ENCODE measurements at places on chromosomes 2 and 18.

DNA sequence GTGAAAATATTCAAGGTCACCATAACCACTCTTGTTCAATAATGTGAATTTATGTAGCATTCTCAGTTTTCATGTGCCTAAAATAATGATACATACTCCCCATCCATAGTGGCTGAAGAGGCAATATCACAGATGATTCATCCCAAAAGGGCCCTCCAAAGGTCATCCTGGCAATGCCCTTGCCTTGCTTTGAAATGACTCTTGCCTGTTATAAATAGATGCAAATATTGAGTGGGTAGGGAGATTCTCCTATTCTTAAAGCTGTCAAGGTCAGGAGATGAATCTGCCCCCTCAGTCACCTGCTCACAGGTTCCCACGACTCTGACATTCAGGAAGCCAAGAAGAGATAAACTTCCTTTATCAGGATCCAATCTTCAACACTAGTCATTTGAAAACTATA lies 490.5 kb downstream of the TNS1 start:
- no peak for DNase-seq

- no peak for DNase-seq
Observed at GRCh38 chr2:58427572-58428095, 186.5 kb upstream of the FANCL start.

- no peak for DNase-seq
Observed at GRCh38 chr2:127225186-127225960, 5.3 kb upstream of the CYP27C1 start.

DNA sequence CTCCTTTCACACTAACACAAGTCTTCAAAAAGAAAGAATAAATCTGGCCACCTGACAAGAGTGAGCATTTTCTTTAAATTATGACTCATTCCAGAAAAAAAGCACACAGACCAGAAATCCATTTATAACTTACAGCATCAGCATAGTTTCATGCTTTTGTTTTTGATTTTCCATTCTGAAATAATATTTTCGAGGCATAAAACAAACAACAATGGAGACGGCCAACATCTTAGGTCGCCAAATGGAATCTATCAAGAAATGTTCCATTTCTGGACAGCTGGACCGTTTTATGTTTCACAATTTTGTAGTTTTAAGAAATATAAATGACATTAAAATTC lies 165.4 kb upstream of the ZFP36L2 start:
- no peak for DNase-seq

DNA sequence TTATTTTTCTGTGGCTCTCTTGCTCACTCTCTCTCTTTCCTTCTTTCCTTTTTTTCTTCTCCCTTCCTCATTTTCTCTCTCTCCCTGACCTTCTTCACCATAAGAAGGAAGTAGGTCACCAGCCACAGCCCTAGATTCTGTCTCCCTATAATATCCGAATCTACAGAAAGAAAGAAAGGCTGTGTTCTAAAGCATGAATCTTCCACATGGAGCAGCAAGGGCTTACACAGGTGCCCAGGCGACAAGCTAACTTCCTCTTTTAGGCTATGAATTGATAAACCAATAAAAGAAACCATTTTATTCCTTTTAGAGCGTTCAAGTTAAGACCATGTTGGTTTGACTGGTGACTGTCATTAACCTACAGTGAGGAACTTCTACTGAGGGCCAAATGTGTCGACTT lies 49.3 kb downstream of the CACNB4 start:
- DNase-seq = no peak

DNA sequence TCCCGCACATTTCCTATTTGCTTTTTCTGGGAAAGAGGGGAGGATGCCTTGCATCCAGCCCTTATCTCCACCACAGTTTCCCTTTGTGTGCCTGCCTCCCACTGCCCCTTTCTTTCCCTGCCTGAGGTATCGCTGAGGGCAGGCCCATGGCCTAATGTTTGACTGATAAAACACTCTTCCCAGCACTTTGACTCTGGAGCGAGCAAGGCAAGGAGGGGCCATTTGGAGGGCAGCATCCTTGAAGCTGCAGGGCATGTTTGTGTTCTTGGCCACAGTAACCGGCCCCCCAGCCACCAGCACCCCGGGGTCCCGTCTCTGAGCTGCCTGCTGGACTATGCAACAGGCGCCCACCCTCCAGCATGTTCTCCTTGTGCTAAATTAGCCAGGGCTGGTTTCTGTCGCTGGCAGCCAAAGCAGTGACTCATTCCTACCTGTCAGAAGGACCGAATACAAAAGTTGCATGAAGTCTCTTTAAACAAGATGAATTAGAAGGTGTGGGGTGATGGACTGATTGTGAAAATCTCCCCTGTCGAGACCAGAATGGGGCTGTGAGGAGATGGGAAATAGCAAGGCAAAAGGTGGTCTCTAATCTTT lies 50.7 kb downstream of the BCL2L11 start:
- DNase-seq = no peak

DNA sequence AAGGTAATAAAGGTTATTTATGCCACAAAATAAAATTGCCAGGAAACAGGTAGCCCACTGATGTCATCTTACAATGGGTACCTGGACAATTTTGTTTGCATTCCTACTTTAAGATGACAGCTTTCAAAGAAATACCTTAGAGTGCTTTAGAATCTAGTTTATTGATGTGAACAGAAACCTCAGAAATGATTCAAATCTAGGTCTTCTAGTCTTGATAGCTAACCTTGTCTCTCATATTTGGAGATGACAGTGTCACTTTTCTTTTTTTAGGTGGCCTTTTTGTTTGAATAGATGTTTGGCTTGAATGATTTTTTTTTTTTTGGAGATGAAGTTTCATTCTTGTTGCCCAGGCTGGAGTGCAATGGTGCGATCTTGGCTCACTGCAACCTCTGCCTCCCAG lies 69.1 kb downstream of the PIK3C3 start:
- DNase-seq = no peak

GRCh38 chr2:45068571-45069140 lies 59.4 kb upstream of the SIX2 start:
- no peak for DNase-seq

DNA sequence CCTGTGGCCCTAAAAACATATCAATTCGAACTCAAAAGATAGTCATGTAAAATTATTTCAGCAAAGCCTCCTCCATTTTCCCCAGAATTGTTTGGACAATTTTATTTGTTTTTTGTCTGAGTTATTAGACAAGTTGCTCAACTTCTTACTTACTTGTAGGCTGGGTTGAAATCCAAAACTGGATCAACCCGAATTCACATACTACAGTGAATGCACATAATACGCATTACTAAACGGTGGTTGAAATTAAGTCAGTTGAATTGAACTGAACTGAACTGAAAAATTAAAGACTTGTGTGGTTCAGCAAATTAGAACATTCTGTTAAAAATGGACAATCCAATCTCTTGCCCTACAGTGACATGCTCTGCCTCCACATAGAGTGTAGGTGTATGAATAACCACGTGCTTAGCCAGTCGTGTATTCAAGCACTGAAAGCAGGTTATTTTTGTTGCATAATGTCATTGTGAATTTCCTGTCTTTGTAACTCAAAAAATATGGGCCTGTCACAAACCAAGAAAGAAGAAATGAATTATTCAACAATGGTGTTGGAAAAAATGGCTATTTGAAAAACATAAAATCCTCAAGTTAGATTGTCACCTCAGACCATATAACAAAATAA lies 441.0 kb downstream of the TXNL1 start:
- DNase-seq = no peak

DNA sequence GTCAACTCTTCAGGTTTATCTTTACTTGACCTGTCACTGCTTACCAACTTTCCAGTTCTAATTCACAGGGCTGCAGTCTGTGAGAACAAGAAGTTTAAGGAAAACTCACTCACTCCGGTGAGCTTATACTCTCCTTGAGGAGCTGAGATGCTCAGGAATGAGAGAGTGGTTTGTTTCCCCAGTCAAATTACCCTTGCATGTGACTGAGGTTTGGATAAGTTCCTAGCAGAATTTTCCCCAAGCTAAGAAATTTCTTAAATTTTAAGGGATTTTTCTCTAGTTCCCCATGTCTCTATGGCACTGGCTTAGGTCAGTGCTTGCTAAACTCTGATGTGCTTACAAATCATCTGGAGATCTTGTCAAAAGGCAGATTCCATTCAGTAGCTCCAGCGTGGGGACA lies 12.8 kb upstream of the CCDC85A start:
- no peak for DNase-seq

DNA sequence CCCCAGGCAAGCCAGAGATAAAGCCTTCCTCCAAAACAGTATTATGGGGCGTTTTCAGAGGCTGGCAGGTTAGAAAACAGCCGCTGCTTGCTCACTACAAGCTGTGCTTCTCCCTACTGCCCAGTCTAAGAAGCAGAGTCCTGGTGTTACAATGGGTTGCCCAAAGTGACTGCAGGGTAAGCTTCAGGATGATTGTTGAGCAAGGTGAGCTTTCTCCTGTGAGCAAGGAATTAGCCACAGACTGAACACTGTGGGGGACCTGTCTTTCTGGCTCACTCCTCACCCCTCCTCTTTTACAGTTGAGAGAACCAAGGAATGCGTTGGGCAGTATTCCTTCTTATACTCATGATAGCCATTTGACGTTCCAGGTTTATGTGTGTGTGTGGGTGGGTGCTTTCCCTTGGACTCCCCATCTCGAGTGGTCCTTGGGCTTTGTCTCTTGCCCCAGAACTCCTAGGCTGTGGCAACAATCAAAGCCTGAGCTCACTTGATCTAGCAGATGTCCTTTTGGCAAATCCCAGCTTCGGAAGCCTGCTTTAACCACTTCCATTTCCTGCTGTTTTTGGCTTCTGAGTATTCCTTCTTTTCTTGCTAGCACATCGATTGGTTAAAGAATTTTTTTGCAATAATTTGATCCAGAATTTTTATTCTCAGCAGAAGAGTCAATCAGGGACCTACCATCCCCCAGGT lies 47.5 kb downstream of the KDM3A start:
- DNase-seq = no peak

- DNase-seq = no peak
Observed at GRCh38 chr2:121099329-121100290, 185.4 kb downstream of the TFCP2L1 start.

GRCh38 chr18:1732143-1732542 lies 827.5 kb downstream of the ADCYAP1 start:
- no peak for DNase-seq

DNA sequence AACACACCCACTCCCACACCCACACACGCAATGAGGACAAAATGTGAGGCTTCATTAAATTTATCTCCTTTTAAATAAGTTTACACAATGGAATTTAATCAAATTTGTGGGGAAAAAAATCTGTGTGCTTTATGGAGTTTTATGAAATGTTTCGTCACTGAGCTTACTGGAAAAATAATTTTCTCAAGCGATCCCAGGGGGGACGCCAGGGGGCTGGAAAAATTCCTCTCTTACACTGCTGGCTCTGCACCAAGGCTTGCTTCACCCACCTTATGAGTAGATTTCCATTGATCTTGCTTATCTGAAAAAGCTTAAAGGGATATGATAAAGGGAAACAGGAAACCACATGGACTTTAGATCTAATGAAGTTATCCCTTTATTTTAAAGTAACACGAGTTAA lies 95.5 kb downstream of the CABYR start:
- DNase-seq = no peak

- DNase-seq = no peak
Observed at GRCh38 chr2:96336873-96337272, 1.3 kb downstream of the NCAPH start.

Measured in NCI-H187 treated with DMSO at 0.1 percent for 48 hours (cell line).